ENCODE measurements at places on chromosomes 2 and 18.

DNA sequence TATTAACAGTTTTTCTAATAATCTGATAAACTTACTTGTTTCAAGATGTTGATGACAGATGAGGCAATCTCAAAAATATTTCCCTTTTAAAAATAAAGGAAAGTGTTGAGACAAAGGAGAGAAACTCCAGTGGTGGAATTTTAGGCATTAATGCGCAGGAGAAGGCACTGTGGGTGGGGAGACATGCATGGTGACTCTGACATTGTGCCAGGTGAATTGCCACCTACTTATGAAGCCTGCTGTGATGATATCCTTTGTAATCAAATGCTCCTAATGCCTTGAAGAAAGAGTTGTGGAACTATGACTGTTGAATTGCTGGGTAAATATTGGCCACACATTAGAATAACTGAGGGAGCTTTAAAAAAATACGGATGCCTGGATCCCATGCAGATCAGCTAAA lies 101.4 kb downstream of the PLA2R1 start:
- DNase-seq = peak; percentile 54

DNA sequence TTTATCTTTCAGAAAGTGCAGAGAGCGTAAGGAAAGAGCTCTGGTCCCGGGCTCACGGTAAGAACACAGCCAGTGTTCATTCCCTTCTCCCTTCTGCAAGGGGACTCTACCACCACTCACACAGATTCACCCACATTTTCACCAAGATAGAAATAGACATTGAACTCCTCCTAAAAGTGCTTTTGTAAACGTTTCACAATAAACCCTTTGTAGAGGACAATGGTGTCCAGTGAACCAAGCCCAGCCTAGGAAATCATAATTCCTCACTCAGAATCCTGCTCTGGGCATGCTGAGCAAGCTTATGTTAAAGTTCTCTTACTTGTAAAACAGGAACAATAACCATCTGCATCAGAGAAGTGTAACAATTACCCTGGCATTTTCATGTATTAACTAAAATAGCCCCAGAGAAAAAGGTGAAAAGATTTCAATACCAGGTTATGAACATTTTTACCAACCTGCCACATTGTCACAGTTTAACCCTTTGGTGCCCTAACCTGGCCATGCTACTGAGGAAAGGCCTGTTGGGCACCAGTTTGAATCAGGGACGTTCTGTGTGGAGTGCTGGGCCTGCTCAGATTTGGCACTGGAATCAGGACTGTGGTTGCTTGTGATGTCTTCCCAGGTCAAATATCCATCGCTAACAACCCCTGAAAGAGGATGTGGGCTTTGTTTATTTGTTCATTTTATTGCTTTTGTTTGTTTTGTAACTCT lies 22.5 kb upstream of the NDUFV2 start:
- no peak for DNase-seq

DNA sequence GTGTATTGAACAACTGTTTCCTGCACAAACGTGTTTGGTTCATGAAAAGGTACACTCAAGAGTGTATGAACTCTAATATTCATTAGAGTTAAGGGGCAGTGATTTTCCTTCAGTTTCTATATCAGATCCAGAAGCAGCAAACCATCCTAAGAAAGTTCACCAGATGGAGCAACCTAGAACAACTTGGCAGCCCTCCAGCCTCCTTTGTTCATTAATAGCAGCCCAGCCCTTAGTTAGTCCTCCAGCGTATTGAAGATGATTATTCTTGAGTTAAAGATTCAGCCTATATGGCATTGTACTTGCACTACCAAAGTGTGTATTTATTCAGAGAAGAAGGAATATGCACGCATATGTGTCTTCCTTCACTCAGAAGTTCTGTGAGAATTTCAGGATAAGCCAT lies 365.5 kb downstream of the SETBP1 start:
- no peak for DNase-seq

- DNase-seq = no peak
Measured at GRCh38 chr2:195579776-195580555, 77.1 kb upstream of the SLC39A10 start.

GRCh38 chr18:65175681-65176080 lies 575.1 kb upstream of the CDH7 start:
- no peak for DNase-seq

GRCh38 chr2:143128681-143129580 lies at the start of gene ARHGAP15:
Gene ARHGAP15 (plus strand): TSS chr2:143129419.
- DNase-seq = peak; percentile 11

DNA sequence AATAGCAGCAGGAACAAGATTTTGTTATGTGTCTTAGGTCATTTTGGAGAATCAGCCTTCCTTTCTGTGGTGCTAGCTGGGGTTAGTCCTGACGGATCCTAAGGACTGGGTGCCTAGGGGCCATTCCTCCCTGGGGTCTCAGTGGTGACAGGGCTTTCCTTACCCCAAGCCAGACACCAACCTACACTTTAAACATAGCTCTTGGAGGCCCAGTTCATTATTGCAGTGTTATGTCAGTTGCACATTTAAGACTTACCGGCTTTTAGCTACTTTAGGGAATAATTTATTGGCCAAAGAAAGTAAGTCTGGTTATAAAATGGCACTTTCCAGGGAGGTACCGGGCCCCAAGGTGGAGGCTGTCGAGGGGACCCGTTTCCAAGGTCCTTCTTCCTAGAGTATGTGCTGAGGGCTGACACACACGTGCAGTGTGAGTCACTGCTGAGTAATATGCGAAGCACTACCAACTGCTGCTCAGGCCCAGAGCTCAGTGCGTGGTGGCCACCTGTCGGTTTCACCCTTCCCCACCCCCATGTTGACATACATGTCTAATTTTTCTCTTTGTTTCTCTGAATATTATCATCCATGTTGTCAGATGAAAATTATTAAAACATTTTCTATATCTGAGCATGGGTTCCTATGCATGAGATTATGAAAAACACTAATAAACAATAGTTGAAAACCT lies 37.0 kb upstream of the GRHL1 start:
- DNase-seq = no peak

DNA sequence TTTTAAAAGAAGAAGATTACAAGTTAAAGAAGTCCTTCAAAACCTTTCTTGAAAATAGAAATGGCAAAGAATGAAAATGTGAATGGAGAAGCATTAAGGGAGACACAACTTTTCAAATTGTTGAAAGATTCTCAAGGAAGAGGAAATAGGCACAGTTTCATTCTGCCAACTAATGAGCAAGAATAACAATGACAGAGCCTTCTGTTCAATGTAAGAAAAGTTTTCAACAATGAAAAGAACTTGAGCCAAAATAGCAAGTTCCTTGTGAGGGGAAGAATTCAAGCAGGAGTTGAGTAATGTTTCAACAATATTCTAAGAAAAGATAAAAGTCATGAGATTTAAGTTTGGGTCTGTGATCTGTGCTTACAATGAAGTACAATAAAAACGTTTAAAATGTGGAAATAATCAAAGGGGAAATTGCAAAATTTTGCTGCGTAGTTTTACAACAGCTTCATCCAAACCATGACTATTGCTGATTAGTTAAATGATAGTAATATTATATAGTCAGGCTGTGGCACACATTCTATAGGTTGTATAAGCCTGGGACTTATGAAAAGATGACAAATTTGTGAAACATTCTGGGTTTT lies 122.6 kb downstream of the METTL4 start:
- DNase-seq = no peak

DNA sequence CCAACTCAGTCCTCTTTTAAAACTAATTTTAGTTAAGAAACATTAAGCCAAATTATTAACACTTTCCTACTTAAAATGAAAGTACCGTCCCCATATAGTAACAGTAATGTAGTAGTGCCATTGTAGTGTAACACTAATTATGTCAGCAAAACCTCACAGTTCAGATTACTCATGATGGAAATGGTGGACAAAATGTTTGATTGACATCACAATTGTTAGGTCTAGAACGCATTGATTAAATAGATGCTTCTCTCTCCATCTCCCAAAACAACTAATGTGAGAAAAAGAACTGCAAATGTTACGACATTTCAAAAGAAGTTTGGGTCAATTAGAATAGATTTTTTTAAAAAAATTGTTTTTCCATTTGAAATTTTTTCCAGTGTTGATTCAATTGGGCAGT lies 1.2 kb upstream of the ATF2 start:
- DNase-seq = no peak

DNA sequence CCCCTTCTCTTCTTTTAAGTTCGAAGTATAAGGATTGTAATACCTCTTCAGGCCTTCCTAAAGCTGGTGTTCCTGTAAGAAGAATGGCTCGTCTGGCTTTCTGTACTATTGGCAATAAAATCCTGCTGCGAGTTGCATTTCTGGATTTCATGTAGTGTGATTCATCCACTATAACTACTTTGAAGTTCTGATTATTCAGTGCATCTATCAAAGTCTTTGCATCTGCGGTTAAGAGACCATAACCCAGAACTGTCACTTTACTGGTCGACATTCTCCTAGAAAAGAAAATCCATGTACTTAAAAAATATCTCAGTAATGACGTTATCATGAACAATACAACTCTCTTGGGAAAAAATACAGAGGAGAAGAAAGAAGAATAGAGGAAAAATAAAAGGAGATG lies 181.1 kb downstream of the ZRANB3 start:
- no peak for DNase-seq

- peak; percentile 65 for DNase-seq
Measured at GRCh38 chr18:65725251-65726050, 25.4 kb upstream of the CDH7 start.

GRCh38 chr2:191783416-191783815 lies 63.5 kb downstream of the CAVIN2 start:
- no peak for DNase-seq

DNA sequence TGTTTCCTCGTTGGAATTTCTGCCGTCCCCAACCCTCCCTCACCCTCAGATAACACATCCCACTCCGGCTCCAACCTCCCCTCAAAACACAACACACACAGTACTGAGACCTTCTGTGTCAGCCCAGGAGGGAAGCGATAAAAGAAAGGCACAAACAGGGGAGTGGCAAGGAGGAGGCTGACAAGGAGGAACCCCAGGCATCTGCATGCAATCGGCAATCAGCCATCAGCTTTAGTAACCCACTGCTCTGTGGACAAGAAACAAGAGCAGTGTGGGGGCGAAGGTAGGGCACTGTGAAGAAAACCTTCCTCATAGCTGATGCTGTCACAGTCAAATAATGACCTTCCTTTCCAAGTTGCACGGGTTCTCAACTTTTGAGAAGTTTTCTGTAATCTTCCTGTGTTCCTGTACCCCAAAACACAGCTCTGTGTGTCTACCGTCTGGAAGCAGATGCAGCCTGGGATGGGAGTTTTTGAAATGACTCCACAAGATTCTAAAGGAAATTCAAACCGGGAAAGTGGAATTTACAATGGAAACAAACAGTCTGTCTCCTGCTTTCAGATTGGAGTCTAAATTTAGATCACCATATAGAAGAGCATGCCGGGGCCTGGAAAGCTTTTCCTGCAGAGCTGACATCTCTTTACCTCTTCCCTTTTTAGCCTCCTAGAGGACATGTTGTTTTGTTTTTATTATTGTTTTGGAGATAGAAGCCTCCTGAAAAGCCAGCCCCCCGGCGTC lies 16.4 kb upstream of the LPIN2 start:
- no peak for DNase-seq

DNA sequence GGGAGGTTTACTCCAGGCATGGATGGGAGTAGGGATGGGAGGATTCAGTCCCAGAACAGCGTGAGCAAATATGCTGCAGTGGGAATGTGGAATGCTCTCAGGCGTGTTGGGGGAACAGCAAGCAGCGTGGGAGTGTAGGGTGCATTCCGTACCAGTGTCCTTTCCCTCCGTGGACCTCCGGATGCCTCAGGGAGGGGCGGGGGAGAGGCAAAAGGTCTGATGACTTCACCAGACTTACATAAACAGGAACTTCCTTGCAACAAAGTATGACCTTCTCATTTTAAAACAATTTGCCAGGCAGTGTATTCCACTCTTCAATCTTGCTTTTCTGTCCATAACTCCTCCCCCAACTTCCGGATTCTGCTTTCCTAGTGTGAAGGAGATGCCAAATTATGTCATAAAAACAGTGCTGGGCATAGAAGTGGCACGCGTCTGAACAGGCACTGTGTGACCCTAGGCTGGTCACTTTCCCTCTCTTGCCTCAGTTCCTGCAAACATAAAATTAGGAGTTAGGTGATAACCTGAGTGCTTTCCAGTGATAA lies 36.9 kb downstream of the RPL37A start:
- DNase-seq = no peak

DNA sequence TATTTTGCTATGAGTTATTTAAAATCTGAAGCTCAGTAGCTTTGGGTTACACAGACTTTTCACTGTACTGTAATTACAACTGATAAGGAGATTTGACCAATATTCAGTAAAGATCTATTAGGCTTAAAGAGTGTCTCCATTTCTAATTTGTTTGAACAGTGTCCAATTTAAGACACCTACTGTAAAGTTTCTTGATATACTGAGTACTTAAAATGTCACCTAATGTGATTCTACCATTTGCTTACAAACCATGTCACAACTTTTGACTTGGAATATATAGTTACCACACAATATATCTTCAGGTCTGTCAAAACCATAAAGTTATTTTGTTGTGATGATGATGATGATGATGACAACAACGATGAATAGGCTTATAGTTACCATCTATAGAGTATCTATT lies 228.5 kb upstream of the SMAD7 start:
- DNase-seq = no peak

DNA sequence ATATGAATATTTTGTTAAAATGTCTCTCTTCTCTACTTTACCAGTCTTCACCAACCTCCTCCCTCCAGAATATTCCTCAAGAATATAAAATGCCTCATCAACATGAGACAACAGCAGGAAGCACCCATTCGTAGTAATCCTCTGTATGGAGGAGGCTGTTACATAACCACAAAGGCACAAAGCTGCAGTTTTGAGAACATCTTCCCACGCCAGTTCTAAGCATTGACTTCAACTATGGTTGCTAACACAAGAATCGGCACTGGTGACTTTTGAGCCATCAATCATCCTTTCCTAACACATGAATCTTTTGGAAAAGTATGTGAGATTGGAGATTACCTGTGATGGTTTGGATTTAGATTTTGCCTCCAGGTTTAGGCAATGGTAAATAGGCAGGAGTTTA lies 54.9 kb upstream of the CYP1B1 start:
- no peak for DNase-seq

DNA sequence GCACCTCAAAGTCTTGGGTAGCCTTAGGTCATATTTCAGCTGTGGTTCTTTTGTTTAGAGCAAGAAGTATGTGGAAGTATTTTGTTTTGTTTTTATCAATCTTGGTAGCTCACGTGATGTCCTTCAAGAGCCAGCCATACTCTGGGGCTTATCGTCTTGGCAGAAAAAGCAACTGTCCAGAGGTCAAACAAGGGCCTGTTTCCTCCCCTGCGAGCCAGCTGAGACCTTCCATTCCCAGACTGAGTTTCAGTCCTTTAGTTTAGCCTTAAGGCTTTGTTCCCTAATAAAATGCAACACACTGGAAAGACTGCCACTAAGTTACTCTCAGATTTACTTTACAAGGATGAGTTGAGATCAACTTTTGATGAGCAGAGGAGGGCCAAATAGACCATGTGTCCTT lies 63.5 kb downstream of the TXNL1 start:
- DNase-seq = no peak

GRCh38 chr2:134642938-134643337 lies 75.9 kb downstream of the TMEM163 start:
- DNase-seq = no peak

All from NCI-H345 (cell line).